CD4-positive, alpha-beta T cell treated with Interleukin-6 at 100 ng/mL for 8 hours (primary cell): ENCODE measurements at places on chromosomes 4 and X.

GRCh38 chr4:5940470-5941203, 47.8 kb upstream of the CRMP1 start:
- DNase-seq = no peak

- no peak for DNase-seq
These were observed 330.3 kb upstream of the EPHA5 start for GRCh38 chr4:66000510-66001117.

- DNase-seq = no peak
These were observed 17.6 kb upstream of the CCNI start for GRCh38 chr4:77093401-77093800.

GRCh38 chr4:6369924-6370645, 100.4 kb downstream of the WFS1 start:
- no peak for DNase-seq
